ENCODE measurements at places on chromosomes 7 and 10.

GRCh38 chr10:61244261-61244775 lies 208.9 kb downstream of the TMEM26 start:
- DNase-seq: no peak

- no peak for DNase-seq
Observed at GRCh38 chr10:109207361-109207760, 716.0 kb downstream of the XPNPEP1 start.

GRCh38 chr7:50379082-50379481 lies 71.1 kb downstream of the FIGNL1 start:
- DNase-seq: no peak

DNA sequence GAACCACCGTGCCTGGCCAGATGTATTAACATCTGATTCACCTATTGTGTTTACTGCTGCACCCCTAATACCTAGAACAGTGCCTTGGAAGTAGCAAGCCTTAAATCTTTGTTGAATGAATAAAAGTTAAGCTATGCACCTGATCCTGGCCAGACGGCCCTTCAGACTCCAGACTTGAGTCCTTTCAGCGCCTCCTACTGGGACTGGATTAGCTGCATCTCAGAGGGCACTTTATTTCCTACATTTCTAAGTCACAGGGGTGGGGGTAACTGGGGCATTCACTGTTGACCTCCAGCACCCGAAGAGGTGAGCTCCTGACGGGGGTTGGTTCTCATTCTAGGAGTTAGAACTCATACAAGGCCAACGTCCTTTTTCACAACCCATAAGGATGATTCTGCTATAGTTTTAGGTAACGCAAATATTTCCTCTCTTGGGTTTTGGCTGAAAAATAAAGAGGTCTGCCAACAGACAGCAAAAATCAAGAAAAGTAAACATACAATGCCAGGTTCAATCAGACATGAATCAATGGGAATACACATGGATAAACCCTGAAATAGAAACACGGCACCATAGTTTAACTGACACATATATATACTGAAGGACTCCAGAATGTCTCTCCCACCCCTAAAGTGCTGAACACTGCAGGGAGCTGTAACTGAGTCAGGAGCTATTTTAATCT lies 48.0 kb upstream of the DLG5 start:
- no peak for DNase-seq

- no peak for DNase-seq
Observed at GRCh38 chr7:124263232-124263827, 230.5 kb upstream of the TMEM229A start.

GRCh38 chr7:36625247-36625646 lies 99.0 kb downstream of the AOAH start:
- DNase-seq: no peak

DNA sequence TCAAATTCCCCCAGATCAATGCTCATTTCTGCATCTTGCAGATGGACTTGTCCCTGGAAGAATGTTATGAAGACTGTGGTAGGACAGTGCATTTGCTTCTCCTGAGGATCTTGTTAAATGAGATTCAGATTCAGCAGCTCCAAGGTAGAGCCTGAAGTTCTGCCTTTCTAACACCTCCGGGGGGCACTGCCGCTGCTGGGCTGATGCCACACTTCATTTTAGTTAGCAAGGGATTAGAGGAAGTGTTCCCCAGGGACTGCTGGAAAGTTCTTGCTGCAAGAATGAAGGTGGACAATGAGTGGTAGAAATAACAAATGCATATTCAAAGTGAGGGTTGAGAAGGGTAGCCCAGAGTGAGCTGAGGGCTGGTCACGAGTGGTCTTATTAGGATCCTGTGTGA lies 434.3 kb upstream of the AKR1E2 start:
- no peak for DNase-seq

DNA sequence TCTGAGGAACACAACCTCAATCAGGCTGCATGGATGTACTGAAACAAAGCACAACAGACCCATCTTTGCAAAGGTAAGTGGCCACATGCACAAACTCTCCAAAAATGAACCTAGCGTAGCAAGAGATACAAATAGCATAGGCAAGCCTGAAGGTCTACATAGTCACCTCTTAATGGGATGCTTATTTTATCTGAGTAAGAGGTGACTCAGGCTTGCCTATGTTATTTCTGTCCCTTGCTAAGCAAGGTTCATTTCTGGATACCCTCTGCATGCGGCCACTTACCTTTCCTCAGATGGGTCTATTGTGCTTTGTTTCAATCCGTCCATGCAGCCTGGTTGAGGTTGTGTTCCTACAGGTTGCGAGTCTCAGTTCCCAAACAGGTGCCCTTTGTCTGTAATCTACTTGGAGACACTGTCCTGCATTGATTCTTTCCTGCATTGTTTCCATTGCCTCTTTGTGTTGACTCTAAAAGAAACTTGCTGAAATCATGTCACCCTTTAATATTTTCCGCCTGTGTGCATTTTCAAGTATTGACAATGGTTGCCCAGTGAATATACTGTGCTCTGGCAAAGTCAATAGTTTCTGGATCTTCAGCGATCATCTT lies 291.8 kb upstream of the LYZL1 start:
- DNase-seq: no peak

- DNase-seq: no peak
Observed at GRCh38 chr7:151436446-151437158, 3.3 kb downstream of the CRYGN start.

DNA sequence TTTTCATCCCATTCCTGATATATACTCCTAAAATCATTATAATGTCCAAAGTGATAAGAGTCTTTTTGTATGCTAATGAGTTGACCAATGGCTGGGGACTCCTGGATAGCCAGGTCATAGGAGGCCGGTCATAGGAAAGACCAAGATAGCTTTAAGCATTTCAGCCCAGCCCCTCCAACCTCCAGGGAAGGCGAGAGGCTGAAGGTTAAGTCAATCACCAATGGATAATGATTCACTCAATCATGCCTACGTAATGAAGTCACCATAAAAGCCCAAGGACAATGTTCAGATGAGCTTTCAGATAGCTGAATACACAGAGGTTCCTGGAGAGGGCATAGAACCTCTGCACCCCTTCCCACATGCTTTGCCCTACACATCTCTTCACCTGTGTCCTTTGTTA lies 75.7 kb downstream of the VWDE start:
- DNase-seq: no peak

- DNase-seq: no peak
Observed at GRCh38 chr10:68047554-68048327, 27.3 kb downstream of the HERC4 start.

DNA sequence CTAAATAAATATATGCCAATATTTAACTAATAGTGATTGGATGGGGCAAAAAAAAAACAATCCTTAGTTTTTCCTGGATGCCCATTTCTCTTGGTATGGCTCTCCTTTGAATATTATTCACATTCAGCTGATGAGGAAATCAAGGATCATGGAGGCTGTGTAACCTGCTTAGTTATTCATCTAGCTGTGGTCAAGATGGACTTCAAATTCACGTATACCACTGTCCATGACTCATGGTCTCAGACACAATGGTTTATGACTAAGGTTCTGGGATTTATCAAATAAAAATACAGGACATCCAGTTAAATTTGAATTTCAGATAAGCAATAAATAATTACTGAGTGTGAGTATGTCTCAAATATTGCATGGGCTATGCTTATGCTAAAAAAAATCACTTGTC lies 191.5 kb upstream of the CELF2 start:
- DNase-seq: no peak

GRCh38 chr7:2490181-2490651 lies 14.0 kb upstream of the GRIFIN start:
- DNase-seq: no peak

DNA sequence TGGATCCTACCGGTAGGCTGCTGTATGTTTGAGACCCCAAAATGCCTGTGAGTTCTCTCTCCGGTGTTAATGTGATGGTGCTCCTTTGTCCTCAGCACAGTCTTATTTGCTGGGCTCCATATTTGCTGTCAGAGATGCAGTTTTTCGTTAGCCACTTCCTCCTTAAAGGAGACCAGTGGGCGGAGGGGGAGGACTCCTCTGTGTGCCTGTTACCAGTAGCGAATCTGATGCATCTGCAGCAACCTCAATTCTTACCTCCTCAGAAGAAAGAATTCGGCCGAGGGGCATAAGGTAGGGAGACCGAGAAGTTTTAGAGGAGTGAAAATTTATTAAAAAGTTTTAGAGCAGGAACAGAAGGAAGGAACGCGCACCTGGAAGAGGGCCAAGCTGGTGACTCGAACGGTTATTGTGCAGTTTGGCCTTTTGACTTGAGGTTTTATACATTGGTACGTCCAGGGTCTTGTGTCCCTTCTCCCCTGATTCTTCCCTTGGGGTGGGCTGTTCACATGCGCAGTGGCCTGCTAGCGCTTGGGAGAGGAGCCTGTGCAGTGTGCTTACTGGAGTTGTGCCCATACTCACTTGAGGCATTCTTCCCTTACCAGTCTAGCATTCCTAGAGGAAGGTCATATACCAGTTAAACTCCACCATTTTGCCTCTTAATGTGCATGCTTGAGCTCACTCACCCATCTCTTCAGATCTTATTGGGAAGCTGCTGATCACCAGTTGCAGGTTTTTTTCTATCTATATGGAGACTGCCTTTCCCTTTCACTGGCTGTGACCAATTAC lies 49.5 kb downstream of the GNAI1 start:
- peak; percentile 1 for DNase-seq

GRCh38 chr10:122939856-122940543 lies 14.0 kb downstream of the C10orf88 start:
- DNase-seq: no peak

GRCh38 chr7:38190011-38190410 lies 12.0 kb downstream of the STARD3NL start:
- DNase-seq: no peak

DNA sequence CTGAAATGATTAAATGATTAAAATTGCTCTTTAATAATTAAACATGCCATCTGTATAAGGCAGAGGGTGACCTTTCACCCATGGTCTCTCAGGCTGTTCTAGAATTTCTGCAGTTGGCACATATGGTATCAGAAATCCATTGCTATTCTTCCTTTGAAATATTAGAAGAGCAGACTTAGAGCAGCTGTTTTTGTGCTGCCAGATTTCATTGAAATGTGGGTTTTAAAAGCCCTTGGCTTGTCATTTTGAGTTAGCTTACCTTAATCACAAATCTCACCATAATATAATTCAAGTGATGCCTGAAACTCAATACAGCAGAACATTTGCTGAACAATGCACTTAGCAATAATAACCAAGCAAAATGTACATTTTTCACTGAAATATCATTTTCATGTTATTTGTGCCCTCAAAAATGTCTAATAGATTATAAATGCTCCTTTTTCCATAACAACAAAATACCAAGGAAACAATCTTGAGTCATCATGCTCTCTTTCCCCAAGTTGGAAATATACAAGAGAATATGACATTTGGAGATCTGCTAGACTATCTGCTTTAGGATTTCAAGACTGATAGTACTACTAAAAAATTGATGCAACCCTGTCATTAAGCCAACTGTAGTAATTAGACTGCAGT lies 16.1 kb upstream of the PTTG1IP2 start:
- DNase-seq: no peak

DNA sequence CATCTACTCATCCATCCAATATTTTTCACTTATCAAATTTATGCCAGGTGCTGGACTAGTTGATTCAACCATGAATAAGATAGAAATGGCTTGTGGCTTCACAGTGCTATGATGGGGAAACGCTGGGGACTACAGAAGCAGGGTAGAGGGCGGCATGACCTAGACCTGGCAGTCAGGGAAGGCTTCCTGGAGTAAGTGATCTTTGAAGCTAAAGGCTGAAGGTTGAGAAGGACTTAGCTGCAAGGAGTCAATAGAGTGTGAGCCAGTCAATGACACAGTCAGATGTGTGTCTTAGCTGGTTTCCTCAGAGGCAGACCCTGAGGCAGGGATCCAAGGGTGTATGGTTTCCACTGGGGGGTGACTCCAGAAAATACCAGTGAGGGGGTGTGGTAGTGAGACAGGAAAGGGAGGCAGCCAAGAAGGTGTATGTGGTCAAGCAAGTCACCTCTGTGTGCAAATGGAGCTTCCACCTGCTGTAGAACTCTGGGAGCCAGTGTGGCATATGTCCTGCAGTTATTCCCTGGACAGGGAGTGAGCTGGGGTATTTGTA lies 10.3 kb downstream of the PRF1 start:
- no peak for DNase-seq

DNA sequence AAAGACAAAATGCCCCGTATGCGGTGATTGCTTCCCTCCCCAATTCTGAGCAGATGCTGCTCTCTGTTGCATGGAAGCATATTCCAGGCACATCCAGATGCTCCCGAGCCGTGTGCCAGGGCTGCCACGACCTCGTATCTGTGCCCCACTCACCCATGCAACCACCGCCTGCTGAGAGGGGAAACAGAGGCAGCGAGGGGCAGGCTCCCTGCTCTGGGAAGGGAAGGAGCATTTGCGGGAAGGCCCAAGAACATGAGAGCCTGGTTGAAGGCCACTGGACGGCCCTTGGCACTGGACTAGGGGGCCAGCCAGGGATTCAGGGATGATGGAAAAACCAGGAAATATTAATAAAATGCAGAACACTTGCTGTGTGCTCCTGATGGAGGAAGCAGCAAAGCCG lies 89.4 kb downstream of the CTBP2 start:
- no peak for DNase-seq

DNA sequence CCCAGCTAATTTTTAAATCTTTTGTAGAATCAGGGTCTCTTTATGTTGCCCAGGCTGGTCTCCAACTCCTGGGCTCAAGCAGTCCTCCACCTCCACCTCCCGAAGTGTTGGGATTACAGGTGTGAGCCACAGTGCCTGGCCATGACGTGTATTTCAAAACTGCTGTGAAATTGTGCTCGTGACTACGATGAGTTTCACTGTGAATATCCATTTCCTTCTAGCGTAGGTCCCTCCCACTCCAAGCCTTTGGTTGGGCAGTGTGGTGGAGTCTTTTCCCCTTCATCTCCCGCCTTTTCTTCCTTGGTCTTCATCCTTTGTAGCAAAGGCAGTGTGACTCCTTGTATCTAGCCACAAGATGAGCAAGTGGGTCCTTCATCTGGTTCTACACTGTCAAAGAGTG lies 56.2 kb downstream of the CUL1 start:
- DNase-seq: no peak

DNA sequence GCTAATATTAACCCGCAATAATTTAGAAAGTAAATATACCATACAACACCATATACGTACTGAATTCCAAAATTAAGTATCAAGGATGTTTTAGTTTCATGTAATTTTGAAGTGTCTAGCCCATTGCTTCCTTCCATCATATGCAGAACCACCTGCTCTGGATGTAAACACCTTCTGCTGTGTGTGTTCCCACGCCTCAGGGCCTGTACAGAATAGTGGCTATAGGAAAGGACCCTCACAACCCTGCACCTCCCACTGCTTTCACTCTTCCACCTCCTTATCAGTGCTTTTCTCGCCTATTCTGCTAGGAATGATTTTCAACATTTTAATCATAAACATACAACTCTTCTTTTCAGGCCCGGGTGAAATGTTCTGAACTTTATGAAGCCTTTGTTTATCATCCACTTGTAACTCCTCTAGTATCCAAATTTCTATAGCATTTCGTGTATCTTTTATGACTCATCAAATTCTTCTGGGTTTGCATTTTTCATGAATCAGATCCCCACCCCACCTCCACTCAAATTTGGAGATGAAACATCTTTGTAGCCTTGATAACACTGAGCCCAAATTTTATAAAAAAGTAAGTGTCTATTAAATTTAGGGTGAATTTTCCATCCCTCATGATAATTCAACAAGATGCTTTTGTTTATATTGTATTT lies 1106.8 kb upstream of the C7orf33 start:
- no peak for DNase-seq

- DNase-seq: peak; percentile 9
Observed at GRCh38 chr10:7667262-7668141, 736 bp upstream of the ITIH5 start.

All from CD8-positive, alpha-beta T cell (primary cell).